ENCODE measurements at places on chromosomes 12 and 14.

GRCh38 chr14:58864751-58865513, 227.2 kb downstream of the DACT1 start:
- no peak for DNase-seq

DNA sequence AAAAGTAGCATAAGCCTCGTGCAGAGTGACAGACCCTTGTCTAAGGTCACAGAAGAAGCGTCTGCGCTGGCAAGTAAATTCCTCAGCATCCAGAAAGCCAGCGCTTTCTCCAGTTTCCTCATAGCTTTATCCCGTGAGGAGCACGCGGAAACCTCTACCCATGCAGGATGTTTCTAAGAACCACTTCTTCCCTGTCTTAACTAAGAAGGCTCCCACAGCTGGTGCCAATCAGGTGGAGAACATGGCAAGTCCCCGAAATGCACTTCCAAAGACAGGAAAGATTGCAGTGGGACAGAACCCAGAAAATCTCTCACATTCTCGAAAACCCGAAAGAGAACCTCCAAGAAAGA, 968 bp upstream of the ARID4A start:
- no peak for DNase-seq

DNA sequence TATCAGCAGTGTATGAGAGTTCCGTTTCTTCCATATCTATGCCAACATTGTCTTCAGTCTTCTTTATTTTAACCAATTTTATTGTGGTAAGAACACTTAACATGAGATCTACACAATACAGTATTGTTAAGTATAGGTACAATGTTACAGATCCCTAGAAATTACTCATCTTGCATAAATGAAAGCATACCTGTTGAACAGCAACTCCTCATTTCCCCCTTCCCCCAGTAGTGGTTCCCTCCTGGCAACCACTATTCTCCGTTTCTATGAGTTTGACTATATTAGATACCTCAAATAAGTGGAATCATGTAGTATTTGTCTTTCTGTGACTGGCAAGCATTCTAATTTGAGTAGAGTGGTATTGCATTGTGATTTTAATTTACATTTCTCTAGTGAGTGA, 150.5 kb downstream of the CRADD start:
- no peak for DNase-seq

DNA sequence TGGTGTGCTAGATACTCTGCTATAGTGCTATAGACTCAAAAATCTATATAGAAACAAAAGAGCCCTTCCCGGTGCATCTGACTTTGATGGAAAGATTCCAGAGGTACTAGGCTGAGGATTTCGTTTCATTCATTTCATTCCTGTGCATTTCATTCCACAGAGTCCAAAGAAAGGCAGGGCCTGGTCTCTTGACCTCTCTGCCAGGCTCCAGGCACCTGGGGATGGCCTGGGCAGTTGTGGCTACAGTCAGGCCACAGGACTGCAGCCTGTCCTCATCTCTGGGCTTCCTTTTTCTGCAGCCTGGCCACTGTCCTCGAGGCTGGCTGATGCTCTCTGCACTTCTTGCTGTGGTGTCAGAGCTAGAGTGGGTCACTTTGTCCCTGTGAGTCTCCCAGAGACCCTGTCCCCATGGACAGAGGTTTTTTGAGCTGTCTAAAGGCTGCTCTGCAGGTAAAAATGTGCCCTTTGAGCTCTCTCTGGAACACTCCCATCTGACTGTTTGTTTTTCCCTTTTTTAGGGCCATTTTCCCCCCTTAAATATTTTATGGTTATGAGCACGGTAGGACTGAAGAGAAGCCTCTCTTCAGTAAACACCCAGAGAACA, 3.2 kb upstream of the VDR start:
- DNase-seq, result no peak

DNA sequence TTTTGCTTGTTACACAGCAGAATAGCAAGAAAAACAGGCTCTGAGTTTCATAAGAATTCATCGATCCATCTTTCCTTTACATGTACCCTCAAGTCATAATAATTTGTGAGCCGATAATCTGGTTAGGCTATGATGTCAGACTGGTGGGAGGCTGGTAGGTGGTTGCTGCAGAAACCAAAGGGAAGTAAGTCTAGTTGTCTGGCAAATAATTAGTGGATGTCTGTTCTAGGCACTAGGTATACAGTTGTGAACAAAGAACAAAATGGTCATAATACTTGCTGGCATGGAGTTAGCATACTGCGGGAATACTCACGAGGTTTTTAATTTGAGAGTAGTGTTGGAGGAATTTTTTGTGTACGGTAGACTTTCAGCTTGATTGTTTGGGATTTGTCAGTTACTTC, 8.8 kb downstream of the SUSD6 start:
- no peak for DNase-seq

GRCh38 chr12:74241341-74241740, 296.3 kb upstream of the ATXN7L3B start:
- DNase-seq, result no peak

- no peak for DNase-seq
Measured at GRCh38 chr12:112806721-112807120, 15.2 kb downstream of the RPH3A start.

DNA sequence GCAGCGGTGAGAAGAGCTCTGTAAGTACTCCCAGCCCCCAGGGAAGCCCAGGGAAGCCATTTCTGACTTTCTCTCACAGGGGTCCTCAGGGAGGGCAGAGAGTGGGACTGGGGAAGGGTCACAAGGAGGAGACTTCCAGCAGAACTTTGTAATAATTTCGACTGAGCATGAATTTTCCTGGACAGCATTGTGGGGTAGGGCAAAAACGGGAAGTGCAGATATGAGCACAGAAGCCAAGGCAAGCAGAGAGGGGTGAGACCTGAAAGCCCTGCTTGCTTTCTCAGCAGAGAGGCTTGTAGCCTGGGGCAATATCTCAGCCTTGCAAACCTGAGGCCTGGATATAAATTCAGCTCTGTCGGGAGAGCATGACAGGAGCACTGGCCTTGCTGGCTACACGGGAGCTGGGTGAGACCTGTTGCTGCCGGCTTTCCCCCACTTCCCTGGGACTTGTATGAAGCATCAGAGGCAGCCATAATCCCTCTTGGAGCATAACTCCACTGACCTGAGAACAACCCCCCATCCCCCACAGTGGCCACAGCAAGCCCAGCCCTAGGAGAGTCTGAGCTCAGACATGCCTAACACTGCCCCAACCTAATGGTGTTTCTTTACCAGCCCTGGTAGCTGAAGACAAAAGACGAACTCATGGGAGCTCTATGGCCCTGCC, 9.8 kb upstream of the IQSEC3 start:
- no peak for DNase-seq

DNA sequence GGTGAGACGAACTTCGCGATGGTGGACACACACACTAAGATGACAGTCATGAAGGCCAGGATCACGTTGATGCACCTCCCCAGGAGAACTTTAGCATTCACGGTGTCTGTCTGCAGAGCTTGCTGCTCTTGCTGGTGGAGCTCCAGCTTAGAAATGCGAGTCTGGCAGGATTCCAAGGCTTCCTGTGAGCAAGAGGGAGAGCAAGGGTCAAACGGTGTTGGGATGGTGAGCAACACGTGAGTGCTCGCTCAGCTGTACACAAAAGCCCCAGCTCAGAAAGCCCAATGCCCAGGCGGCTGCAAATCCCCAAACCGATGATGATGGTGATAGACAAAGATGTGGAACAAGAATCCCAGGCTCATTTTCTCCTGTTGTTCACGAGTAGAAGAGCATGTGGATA, 78.8 kb downstream of the TMCC3 start:
- no peak for DNase-seq

- DNase-seq, result no peak
Measured at GRCh38 chr12:105659355-105660075, 329.0 kb downstream of the C12orf75 start.

GRCh38 chr12:65934480-65935115, 110.3 kb downstream of the HMGA2 start:
- DNase-seq, result no peak

DNA sequence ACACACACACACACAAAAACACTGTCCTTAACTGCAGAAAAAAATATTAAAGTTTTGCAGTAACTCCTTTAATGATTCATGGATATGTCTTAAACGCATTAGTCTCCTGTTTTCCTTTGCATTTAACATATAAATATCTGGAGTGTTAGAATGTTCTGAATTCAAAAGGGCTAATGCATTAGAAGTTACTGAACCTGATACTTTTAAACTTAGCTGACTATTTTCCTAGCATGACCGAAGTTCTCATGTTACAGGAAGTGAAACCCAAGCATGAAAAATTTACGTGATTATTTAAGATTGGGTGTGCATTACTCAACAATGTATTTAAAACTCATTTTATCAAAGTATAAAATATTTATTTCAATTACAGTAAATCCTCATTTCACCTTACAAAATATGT, 791.2 kb downstream of the FLRT2 start:
- DNase-seq, result no peak

DNA sequence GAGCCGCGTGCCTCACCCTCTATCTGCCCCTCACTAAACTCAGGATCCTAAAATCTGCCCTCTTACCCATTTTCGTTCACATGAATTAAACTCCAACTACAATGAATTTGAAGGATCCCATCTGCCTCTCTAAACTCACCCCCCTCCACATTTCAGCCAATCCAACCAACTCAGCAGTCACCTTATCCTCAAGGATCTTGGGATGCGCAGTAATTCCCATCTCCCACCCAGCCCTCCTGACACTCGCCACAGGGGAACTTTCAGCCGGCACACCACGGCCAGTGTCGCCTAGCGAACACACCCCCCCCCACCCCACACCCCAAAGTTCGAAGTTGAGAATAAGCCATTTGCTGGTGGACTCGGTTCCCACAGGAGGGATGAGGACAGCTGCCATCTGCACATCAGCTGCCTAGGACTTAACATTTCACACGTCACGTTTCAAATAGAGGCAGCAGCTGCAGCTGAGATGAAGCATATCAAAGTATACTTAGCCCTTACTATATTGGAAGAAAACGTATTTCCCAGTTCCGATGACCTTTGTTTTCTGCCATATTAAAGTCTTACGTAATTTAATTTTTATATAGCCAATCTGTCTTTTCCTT, 8.7 kb upstream of the SELPLG start:
- DNase-seq, result no peak

- no peak for DNase-seq
Measured at GRCh38 chr14:92105073-92105892, 1.1 kb downstream of the ATXN3 start.

DNA sequence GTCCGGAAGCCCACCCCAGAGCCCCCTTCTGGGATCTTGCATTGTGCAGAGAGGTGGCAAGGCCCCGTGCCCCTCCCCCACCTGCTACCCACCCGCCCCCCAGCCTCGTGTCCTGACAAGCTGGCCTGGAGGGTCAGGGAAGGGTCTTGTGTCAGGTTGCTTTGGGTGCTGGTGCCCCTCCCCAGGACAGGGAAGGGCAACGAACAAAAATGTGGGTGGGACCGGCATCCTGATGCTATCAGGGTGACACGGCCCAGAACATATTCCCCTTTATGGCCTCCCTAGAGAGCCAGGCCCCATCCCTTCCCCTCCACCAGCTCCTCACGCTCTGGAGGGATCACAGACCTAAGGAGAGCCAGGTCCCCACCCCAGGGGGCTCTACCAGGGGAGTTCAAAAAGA, 38.7 kb upstream of the TMEM179 start:
- DNase-seq, result no peak

GRCh38 chr12:49451468-49452259, 84.4 kb downstream of the SPATS2 start:
- no peak for DNase-seq

DNA sequence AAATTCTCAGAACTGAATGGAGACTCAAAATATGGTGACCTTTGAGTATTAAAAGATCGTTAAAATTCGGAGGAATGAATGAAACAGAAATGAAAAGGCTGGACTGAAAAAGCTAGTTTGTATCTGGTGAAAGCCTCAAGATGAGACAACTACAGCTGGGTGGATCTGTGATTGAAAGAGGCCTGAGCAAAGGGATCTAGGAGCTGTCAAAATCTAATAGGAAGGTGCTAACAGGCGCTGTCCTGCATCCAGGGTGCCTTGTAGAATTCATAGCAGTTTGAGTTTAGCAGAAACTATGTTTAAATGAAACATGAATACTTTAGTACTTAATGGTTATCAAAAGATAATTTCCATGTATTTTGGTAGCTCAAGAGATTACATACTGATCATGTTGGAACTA, 2.3 kb downstream of the YY1 start:
- no peak for DNase-seq

DNA sequence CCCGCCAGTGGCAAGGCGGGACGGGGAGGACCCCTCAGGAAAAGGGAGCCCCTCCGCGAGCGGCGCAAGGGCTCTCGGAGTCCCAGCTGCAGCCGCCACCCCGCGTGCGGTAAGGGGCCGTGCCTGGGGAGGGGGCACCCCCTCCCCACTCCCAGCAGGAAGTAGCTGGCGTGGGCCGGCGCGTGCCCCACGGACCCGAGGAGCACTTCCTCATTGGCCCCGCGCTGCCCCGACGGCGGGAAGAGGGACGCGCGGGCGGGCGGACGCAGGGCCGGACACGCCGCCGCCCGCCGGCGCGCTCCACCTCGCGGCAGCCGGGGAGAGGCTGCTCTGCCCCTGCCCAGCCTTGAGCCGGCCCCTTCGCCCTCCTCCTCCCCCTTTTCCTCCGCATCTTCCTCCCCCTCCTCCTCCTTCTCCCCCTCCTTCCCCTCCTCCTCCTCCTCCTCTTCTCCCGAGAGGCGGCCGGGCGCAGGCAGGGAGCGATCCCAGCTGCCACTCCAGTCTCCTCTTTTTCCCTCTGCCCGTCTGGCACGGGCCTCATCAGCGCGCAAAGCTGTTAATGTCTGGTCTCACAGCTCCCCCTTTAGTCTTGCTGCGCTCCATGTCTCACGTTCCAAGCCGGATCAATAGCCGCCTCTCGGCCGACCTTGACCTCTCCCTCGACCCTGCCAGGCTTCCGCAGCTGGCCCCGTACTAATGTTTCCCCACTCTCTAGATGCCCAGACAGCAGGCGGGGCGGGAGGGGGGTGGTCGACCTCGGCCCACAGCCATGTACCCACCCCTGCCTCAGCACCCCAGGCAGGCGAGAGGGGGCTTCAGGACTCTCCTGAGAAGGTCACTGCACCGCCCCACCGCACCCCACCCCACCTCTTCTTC, 2.6 kb upstream of the BCL11B start:
- no peak for DNase-seq

DNA sequence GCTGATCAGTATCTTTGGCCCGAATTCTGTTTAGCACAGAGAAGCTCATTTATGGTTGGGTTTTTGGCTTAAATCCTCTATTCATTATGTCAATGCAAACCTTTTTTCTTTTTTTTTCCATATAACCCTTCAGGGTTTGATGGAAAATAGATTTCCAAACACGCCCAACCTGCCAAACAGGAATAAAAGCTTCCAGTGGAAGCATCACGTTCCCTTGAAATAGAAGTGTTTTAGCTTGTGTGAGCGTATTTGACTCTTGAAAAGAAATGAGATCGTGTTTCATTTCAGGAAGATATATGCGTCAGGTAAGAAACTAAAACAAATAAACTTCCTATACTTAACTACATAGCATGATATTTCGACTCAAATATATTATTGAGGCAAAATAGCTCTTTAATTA, at the start of gene PIK3C2G:
Gene PIK3C2G, plus strand, starts transcription at position 246 of the 400 bp plus-strand sequence. CDS start 20,564 bp downstream, outside the sequence.
- DNase-seq, result no peak

Measured in stimulated activated CD8-positive, alpha-beta memory T cell treated with anti-CD3 and anti-CD28 coated beads, Interleukin-7, amount 100 ng/mL, for 4 hours (primary cell).